Caco-2 (cell line): ENCODE measurements at places on chromosomes 2 and 18.

DNA sequence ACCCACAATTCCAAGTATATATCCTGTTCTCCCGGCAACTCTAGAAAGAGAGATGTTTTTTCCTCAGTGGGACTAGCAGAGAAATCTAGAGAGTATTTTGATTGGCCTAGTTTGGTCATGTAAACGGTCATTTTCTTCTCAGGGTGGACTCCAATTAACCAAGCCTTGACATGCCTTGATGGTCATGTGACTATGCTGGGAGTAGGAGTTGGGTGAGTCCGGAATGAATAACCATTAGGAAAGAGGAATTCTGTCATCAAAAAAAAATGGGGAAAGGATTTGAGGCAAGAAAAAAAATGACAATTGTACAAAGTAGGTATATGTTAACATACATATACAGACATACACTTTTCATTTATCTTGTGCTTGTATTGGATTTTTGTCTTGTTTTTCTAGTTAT lies 248.2 kb upstream of the CDH20 start:
- no peaks in the 10 kb centered on the region for H3K36me3 ChIP-seq
- no peak overlapping the region for H3K4me3 ChIP-seq
- no peaks in the 10 kb centered on the region for H3K4me1 ChIP-seq
- H3K27me3 ChIP-seq, result no peaks in the 10 kb centered on the region
- no peak overlapping the region for H3K27ac ChIP-seq

- peaks cover 9% of the 10 kb centered on the region for H3K4me1 ChIP-seq
- no peaks in the 10 kb centered on the region for H3K27me3 ChIP-seq
- no peak overlapping the region for H3K27ac ChIP-seq
- H3K36me3 ChIP-seq, result no peaks in the 10 kb centered on the region
- no peak overlapping the region for H3K4me3 ChIP-seq
Measured at GRCh38 chr2:186612555-186613440, 22.9 kb downstream of the ITGAV start.

- no peak overlapping the region for H3K4me3 ChIP-seq
- no peaks in the 10 kb centered on the region for H3K4me1 ChIP-seq
- H3K27ac ChIP-seq, result no peak overlapping the region
- no peaks in the 10 kb centered on the region for H3K36me3 ChIP-seq
- no peak for DNase-seq
Measured at GRCh38 chr18:28823506-28824182, 646.7 kb upstream of the CDH2 start.

GRCh38 chr2:122009561-122009960 lies 254.1 kb downstream of the TSN start:
- peaks cover 28% of the 10 kb centered on the region for H3K4me1 ChIP-seq
- peak overlapping the region; percentile 41 for H3K27ac ChIP-seq
- no peak for DNase-seq
- H3K36me3 ChIP-seq, result no peaks in the 10 kb centered on the region
- no peaks in the 10 kb centered on the region for H3K27me3 ChIP-seq

- no peaks in the 10 kb centered on the region for H3K27me3 ChIP-seq
- H3K4me1 ChIP-seq, result no peaks in the 10 kb centered on the region
- no peak overlapping the region for H3K4me3 ChIP-seq
- DNase-seq, result no peak
- no peak overlapping the region for H3K27ac ChIP-seq
Measured at GRCh38 chr18:39724652-39725051, 2159.1 kb upstream of the CELF4 start.

DNA sequence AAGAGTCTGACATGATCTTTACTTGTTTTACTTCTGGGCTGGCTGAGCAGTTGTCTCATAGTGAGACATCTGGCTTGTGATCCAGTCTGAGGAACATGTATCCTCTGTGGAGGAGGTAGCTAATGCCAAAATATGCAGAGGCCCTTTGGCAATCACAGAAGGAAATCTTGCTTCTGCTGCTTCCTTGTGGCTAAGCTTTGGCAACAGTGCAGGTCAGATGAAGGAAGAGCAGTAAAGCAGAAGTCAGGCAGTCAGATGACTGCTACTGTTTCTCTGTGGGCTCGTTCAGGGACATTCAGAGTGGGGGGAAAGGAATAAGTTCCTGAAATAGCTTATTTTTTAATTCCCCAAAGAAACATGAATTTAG lies 22.3 kb downstream of the DOK1 start:
- H3K36me3 ChIP-seq, result no peaks in the 10 kb centered on the region
- no peak overlapping the region for H3K4me3 ChIP-seq
- H3K4me1 ChIP-seq, result no peaks in the 10 kb centered on the region
- no peaks in the 10 kb centered on the region for H3K27me3 ChIP-seq

- no peaks in the 10 kb centered on the region for H3K4me1 ChIP-seq
- H3K27me3 ChIP-seq, result no peaks in the 10 kb centered on the region
- no peak overlapping the region for H3K27ac ChIP-seq
- H3K36me3 ChIP-seq, result no peaks in the 10 kb centered on the region
Measured at GRCh38 chr2:185608799-185609198, 129.8 kb upstream of the FSIP2 start.

- no peaks in the 10 kb centered on the region for H3K36me3 ChIP-seq
- DNase-seq, result no peak
- no peaks in the 10 kb centered on the region for H3K4me1 ChIP-seq
- no peak overlapping the region for H3K4me3 ChIP-seq
- H3K27me3 ChIP-seq, result no peaks in the 10 kb centered on the region
- no peak overlapping the region for H3K27ac ChIP-seq
Measured at GRCh38 chr2:102672107-102672776, 52.9 kb downstream of the SLC9A2 start.

DNA sequence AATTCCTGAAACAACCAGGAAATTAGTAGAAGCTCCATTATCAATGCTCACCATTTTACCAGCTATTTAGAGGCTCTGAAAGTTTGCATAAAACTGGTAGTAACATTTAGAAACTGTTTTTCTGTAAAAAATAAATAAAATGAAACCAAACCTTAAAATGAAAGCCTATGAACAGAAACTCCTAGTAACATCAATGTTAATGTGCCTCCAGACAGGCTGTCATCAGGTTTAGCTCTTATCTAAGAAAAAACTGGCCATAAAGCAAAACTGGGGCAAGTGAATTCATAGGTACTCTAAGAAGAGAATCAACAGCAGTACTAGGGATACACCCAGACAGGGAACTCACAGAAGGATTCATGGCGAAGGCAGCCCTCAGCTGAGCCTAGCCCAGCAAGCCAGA lies 8.0 kb downstream of the E2F6 start:
- H3K27ac ChIP-seq, result no peak overlapping the region
- H3K36me3 ChIP-seq, result peaks cover 2% of the 10 kb centered on the region; the same call in 1 of the 2 replicates
- H3K27me3 ChIP-seq, result no peaks in the 10 kb centered on the region

GRCh38 chr18:44803019-44803650 lies 122.4 kb downstream of the SETBP1 start:
- no peaks in the 10 kb centered on the region for H3K36me3 ChIP-seq
- peaks cover 56% of the 10 kb centered on the region for H3K4me1 ChIP-seq
- H3K27ac ChIP-seq, result peak overlapping the region; percentile 33
- no peak overlapping the region for H3K4me3 ChIP-seq
- DNase-seq, result no peak
- no peaks in the 10 kb centered on the region for H3K27me3 ChIP-seq

DNA sequence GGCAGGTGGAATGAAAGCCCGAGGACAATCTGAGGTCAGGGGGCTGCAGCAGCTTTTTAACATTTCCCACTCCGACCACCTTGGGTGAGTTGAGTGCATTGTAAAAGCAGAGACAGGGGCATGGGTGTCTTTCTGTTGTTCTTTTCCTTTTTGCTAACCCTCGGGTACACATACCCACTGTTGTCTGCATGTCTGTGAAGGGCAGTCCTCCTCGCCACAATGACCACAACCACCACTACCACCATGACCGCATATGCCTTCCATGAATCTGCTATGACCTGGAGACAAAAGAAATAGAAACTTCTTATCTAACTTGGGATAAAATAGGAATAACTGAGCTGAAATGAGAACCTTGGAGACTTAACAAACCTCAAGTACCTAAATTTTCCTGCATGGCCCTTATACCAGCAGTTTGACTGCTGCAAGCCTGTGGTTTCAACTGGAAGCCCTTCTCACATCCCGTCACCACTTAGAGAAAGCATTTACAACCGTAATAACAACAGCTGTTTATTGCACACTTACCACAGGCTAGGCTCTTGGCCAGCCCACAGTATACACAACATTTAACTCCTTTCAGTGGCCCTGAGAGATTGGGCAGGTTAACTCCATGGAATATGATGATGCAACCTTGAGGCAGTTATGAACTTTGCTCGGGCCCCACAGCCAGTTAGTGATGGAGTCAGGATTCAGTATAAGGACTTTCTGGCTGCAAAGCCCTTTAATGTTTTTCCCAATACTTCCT lies 80.3 kb downstream of the GYPC start:
- H3K36me3 ChIP-seq, result no peaks in the 10 kb centered on the region
- H3K4me3 ChIP-seq, result no peak overlapping the region
- no peaks in the 10 kb centered on the region for H3K27me3 ChIP-seq
- no peak overlapping the region for H3K27ac ChIP-seq

DNA sequence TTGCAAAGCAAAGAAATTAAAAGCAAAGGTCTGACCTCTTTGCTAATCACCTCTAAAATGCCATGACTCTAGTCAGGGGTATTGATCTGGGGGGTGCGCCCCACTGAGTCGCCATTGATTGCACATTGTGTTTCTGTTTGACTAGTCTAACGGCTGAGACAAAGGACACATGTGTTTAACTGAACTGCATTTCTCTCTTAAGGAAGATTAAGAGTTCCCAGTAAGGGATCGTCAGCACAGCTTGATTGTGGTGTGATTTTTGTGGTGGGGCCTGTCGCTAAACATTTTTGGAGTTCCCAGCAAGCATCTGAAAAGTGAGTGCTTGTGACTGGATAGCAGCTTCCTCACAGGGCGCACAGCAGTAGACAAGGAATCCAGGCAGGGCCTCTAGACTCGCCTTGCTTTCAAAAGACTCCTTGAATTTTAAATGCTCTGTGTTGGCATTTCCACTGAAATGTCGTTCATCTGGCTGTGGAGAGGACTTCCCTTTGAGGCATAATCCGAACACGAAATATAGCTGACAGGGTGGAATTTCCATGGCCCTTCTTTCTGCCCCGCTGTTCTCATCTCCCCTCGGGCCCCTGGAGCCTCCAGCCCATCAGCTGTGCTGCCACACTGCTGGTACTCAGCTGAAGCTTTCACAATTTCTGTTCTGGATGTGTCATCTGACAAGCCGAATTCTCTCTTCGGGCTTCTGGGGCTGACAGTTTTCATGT lies 126.3 kb downstream of the FAM168B start:
- no peak for DNase-seq
- H3K27me3 ChIP-seq, result no peaks in the 10 kb centered on the region
- peaks cover 7% of the 10 kb centered on the region; the same call in 1 of the 2 replicates for H3K4me1 ChIP-seq
- H3K36me3 ChIP-seq, result no peaks in the 10 kb centered on the region

DNA sequence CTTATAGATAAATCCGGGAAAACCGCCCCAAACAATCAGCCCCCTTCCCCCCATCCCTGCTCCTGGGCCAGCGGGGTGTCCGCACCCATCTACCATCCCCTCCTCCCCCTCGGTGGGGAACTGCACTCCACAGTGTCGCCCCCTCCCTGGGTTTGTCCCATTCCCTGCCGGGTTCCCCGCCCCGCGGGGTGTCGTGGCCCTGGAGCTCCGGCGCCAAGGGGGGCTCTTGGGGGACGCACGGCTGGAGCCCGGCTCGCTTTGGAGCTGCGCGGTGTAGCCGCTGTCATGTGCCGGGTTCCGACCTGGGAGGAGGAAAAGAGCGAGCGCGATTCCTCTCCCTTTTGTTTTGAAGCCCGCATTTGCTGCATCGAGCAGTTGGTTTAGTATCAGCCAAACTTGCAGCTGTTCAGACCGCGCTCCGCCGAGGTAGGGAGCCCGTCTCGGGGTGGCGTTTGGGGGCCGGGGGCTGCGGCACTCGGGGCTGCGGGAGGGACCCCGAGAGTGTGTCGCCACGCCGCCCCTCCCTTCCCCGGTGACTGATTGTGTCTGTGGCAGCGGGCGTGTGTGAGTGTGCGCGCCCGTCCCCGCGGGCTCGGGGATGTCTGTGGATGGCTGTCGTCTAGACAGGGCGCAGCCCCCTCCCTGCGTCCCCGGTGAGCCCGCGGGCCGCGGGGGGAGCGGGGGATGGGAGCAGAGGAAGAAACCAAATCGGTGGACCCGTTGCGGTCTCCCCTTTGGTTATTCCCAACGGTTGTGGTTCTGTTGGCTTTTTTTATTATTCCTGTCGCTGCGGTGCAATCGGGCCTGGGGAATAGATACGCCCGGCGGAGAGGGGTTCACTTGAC lies 797 bp downstream of the CTIF start:
- H3K4me1 ChIP-seq, result peaks cover 23% of the 10 kb centered on the region
- DNase-seq, result no peak
- peak overlapping the region; percentile 65 for H3K4me3 ChIP-seq
- H3K27me3 ChIP-seq, result no peaks in the 10 kb centered on the region

GRCh38 chr2:18745431-18746272 lies 156.3 kb upstream of the NT5C1B start:
- DNase-seq, result no peak
- no peak overlapping the region for H3K27ac ChIP-seq
- no peaks in the 10 kb centered on the region for H3K27me3 ChIP-seq
- no peaks in the 10 kb centered on the region for H3K36me3 ChIP-seq

DNA sequence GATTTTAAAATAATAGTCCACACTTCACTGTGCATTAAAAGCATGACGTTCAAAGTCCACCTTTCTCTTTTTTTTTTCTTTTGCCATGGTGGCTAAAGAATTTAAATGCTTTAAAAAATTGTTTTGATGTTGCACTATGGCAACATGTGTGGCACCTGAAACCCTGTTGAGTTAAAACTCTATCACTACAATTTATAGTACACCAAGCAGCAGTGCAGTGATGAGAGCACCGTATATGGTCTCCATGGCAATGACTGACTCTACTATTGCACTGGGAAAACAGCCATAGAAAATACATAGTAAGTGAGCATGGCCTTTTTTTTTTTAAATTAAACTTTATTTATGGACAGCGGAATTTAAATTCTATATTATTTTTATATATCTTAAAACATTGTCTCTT lies 298.8 kb downstream of the FIGN start:
- no peaks in the 10 kb centered on the region for H3K36me3 ChIP-seq
- H3K27me3 ChIP-seq, result no peaks in the 10 kb centered on the region
- no peak overlapping the region for H3K4me3 ChIP-seq
- H3K27ac ChIP-seq, result no peak overlapping the region
- DNase-seq, result no peak
- H3K4me1 ChIP-seq, result no peaks in the 10 kb centered on the region

DNA sequence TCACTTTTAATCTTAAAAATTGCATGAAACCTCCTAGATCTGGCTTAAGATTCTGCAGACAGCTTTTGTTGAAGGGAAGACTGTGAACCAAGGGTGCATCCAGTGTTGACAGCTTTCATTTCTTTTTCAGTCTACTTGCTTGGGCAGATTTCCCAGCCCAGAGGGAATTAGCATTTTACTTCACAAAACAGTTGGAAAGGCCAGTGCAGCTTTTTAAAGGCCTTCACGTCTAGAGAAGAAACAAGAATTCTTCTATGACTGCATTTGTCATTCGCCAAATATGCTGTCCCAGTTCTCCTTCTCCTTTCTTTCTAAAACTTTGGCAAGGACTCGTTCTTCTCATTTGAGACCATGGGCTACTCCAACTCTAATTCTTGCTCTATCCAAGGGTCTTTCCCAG lies 17.4 kb downstream of the NTSR2 start:
- no peaks in the 10 kb centered on the region for H3K27me3 ChIP-seq
- DNase-seq, result no peak
- no peak overlapping the region for H3K4me3 ChIP-seq
- H3K4me1 ChIP-seq, result peaks cover 30% of the 10 kb centered on the region
